ENCODE measurements at places on chromosomes 6 and 20. TPM values are rescaled to one million over a fixed set of nuclear protein-coding genes. Genes with fewer than 3 reads are reported as not detected.

The SLC4A11 gene
- 3.4 TPM for polyA plus RNA-seq

The ECT2L gene
- polyA plus RNA-seq, result 0.36 TPM

The WFDC5 gene
- polyA plus RNA-seq, result not detected

DNA sequence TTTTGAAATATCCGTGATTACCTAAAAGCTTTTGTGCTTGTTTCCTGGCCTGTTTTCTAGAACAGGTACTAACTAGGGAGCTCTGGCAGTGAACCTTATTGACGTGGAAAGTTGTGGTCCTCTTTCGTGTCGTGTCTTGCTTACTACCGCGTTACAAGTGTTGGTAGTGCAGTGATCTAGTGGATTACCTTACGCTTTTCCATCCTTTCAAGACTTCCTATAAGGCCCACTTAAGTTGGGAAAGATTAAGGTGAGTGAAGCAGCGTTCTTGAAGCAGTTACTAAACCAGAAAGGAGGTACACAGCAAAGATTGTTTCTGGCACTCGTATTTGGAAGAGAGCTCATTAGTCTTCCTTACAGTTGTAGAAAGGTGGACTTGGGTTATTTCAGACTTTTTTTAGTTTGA, 1.9 kb downstream of the PNRC1 start:
- no peak for DNase-seq

All from renal cortex interstitium (tissue), 15 donors.